ENCODE measurements at places on chromosomes 7 and 10.

- no peak for DNase-seq
Observed at GRCh38 chr10:93867525-93867924, 26.3 kb upstream of the SLC35G1 start.

DNA sequence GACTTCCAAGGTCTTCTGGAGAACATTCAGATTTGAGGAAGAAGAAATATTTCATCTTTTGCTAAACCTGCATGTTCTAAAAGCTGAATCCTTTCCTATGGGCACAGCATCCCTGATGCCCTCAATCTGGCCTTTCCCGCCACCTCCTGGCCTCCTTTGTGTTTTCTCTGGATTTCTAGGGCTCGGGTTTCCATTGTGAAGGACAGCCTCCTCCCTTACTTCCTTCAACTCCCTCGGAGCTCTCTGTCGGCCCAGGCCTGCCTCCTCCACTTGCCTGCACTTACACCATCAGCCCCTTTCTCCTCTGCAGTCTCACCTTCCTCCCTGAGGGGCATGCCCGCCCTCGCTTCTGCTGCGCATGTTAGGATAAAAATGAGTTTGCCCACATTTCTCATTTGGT is 75.4 kb downstream of the WIPF3 start:
- no peak for DNase-seq

DNA sequence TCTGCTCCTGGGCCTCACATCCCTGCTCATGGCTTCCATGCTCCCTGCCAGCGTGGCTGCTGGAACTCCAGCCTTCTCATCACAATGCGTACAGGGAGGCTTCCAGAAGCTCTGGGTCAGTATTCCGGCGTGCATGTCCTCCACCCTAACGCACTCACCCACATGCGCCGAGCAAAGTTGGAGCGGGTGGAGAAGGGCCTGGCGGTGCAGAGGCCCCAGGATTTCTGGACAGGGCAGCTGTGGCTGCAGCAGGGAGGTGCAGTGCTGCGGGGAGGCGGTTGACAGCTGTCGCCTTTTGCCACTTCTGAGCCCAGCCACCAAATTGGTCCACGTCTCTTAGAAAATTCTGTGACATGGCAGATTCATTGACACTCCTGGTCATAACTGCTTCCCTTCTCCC is 33.6 kb upstream of the FAM20C start:
- no peak for DNase-seq

DNA sequence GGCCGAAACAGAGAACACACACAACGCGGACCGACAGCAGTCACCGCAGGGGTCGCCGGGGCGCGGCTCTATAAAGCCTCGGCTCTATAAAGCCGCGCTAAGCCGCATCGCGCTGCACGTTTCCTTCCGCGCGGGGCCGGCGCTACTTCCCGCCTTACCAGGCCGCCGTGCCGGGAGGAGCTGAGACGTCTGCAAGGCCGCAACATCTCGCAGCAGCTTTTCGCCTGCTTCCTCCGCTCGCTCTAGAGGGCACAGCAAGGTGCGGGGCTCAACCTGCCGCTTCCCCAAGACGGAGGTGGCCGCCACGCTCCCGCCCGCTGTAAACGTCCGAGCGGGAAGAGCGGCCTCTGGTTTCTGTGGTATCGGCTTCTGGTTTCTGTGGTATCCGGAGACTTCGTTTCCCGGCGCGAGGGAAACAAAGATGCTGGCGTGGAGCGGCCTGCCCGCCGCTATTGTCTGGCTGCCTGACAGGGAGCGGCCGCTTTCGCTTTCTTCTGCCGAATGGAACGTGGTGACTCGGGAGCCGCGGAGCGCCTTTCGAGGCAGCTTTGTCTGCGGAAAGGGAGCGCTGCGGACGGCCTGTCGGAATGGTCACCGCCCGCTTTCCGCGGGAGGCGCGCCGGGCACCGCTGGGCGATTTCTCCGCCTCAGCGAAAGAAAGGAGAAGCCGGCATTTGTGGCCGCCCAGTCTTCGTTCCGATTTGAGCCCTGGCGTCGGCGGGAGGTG is 91.8 kb downstream of the SPAG6 start:
- peak; percentile 95 for DNase-seq

DNA sequence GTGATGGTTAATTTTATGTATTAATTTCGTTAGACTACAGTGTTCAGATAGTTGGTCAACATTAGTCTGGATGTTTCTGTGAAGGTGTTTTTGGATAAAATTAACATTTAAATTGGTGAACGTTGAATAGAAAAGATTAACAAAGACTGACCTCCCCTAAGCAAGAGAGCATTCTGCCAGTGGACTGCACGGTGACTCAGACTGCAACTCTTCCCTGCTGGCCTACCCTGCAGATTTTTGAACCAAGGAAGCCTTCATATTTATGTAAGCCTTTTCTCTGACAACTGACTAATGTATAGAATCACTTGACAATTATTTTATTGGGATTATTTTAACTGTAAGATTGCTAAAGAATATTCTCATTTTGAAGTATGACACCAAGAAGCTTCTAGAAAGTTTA is 7.9 kb upstream of the ZNF248 start:
- no peak for DNase-seq

DNA sequence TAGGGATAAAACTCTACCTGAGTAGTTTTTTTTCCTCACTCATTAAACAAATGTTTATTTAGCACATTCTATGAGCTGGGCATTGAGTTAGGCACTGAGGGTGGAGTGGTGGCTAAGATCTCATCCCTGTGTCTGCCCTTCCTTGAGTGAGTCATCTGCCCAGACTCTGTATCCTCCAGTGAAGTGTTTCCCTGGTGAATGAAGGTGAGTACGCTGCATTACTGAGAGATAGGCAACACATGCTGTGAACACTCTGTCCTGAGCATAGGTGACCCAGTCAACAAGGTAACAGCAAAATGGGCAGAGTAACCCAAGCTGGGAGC is 5.8 kb downstream of the PITX3 start:
- no peak for DNase-seq

- peak; percentile 65 for DNase-seq
Observed at GRCh38 chr7:94183289-94183749, 179.2 kb upstream of the BET1 start.

- DNase-seq: no peak
Observed at GRCh38 chr10:125030567-125031197, 88.8 kb downstream of the ZRANB1 start.

- no peak for DNase-seq
Observed at GRCh38 chr10:6689036-6689435, 109.0 kb upstream of the PRKCQ start.

DNA sequence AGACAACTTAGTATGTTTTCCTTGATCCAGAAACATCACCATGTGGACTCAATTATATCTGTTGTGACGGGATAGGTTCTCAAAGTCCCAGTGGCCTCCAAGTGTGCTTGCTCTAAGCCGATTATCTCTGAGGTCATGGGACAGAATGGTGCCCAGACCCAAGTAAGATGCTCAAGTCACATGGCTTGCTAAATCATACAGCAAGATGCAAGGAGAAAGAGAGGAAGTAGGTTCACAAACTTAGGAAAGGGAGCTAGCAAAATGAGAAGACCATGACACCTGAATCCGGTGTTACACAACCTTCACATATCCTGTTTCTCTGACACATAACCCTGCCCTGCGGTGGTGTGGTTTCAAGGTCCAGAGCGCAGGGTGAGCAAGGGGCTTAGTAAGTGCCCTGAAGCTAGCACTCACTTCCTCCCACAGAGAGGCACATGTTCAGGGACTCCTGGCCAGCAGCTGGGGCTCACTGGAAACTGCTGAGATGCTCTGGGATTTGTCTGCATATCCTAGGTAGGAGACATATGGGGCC is 590.9 kb upstream of the ANKRD30A start:
- DNase-seq: peak; percentile 67

- no peak for DNase-seq
Observed at GRCh38 chr10:73522263-73522662, 26.4 kb upstream of the PPP3CB start.

GRCh38 chr10:128539510-128540127 is 413.4 kb upstream of the MKI67 start:
- peak; percentile 70 for DNase-seq

DNA sequence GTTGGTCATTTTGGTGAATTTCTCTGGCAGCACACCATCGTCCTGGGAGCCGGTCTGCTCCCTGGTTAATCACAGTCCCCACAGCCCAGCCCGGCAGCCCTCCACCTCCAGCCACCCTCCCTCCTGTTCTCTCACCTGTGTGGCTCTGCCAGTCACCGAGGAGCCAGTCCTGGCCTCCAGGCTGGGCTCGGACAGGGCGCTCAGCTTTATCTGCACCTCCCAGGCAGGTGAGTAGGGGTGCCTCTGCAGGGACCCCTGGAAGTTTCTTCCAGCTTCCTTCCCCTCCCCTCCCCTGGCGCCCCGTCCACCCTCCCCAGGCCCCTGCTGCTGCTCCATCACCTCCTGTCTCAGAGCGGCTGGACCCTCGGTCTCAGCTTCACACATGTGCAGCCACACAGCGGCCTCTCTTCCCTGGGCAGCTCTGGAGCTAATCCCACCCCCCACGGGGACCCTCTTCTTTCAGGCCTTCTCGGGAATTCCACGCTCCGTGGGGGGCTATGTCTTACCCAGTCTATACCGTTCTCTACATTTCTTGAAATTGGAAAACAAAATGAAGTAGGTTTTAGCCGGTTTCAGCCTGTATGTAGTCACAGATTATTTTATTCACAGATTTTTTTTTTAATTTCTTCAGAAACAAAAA is 213.9 kb upstream of the PPP2R2D start:
- no peak for DNase-seq

DNA sequence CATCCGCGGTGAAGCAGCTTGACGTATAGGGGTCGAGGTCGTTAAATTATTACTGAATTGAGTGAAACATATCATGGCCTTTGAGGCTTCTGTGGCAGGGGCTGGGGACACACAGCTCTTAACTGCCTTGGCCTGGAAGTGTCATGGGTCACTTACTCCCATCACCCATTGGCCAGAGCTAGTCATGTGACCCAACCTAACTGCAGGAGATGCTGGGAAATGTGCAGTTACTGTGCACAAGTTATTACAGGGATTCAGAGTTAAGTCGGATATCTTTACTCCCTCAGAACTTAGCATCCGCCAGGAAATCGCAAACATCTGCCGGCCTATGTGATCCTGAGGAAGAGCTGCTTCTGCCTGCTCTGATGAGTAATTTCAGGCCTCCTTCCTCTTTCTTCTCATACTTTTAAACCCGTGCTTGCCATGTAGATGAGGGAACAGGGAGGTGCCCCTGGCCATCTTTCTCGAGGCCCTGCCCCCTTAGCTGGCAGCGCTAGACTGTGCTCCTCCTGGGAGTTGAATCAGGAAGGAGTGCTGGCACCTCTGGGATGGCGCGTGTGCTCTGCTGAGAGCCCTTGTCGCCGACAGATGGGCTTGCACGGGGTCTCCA is 203.6 kb downstream of the TCF7L2 start:
- DNase-seq: no peak
